Activated CD4-positive, alpha-beta T cell treated with anti-CD3 and anti-CD28 coated beads, Interleukin-2, amount 10 ng/mL, durations not matched to agents 7 days and 5 days (primary cell): ENCODE measurements at places on chromosomes 12 and 14. TPM values are rescaled to one million over a fixed set of nuclear protein-coding genes. Genes with fewer than 3 reads are reported as not detected.

DNA sequence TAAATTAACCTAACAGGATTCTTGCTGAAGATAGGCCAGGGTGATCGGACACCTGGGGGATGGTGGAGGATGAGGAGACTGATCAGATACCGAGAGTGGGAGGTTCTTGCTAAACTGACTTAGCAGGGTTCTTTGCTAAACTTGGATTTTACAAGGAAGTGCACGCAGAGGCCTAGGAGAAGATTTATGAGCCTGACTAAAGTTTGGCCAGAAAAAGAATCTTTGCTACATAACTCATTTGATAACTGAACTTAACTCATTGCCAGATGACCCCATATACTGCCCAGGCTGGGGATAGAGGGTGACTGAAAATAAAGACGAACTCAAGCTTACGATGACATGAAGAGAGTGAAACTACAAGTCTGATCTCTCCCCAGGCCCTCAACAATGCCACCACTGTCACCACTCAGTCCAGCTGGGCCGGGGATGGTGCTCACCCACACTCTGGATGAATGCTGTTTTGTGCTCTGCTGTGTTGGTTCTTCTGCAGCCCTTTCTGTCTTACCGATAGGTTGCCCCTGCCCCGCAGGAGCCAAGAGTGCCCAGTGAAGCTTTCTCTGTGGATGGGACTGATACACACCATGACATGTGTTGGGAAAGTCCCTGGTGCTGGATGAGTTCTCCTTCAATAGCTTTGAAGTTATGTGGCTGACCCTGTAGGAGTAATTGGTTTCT, 29.0 kb downstream of the PPFIBP1 start:
- no peak overlapping the region for H3K4me3 ChIP-seq
- no peaks in the 10 kb centered on the region for H3K36me3 ChIP-seq
- no peak for DNase-seq
- peaks cover 14% of the 10 kb centered on the region for H3K27me3 ChIP-seq
- peaks cover 26% of the 10 kb centered on the region for H3K4me1 ChIP-seq

DNA sequence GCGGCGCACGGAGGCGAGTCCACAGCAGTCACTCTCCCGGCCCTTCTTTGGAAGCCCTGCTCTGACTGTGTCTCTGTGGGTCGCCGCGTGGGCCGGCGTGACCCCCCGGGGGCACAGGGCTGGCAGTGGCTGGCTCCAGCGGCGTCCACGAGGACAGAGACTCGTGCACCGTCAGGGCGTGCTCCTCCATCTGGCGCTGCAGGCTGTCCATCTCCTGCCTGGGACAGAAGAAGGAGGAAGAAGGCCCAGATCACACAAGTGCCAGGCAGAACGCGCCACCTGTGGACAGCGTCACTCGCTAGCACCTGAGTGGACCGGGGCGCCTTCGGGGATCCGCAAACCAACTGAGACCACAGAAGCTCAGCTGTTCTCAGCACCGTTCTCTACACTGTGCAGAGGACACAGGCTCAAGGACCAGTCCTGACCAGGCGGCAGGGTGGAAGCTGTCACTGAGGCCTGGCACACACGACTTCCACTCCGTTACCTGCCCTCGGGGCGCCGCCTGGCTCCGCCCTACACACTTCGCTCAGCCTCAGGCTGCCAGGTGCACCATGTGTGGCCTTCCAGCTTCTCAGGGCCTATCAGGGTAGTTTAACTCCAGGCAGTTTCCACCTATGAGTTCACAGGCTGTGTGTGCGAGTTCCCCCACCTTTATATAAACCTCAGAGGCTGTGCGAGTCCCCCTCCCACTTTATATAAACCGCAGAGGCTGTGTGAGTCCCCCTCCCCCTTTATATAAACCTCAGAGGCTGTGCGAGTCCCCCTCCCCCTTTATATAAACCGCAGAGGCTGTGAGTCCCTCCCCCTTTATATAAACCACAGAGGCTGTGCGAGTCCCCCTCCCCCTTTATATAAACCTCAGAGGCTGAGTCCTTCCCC, 11.7 kb upstream of the ANKLE2 start:
- H3K27me3 ChIP-seq, result no peaks in the 10 kb centered on the region
- H3K27ac ChIP-seq, result peak overlapping the region; percentile 36
- H3K4me3 ChIP-seq, result no peak overlapping the region

- no peak overlapping the region for H3K4me3 ChIP-seq
- H3K27ac ChIP-seq, result no peak overlapping the region
- H3K27me3 ChIP-seq, result peaks cover 3% of the 10 kb centered on the region
These were observed 116.6 kb downstream of the BCL11B start for GRCh38 chr14:99155173-99156089.

DNA sequence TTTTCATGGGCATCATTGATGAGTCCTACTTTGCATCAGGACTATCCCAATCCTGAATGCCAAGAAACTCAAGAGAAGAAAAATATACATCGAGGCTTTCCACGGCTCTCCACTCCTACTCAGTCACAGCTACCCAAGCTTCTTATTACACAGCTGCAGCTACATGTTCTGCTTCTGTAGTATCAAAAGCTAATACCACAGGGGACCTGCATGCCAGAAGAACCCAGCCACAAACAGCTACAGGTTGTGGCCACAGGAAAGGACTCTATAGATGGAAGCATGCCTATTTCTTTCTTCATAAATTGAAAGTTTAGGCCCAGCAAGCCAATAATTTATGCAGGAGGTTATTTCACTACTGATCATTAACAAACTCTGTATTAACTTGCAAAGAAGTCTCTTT, 209.7 kb upstream of the EGLN3 start:
- peaks cover 7% of the 10 kb centered on the region for H3K4me1 ChIP-seq
- H3K4me3 ChIP-seq, result no peak overlapping the region
- no peak for DNase-seq

Gene ADAM21
- not detected for total RNA-seq

Gene MAP1LC3B2
- 1.5 TPM for total RNA-seq

Gene SIX6
- not detected for total RNA-seq

Gene GALNT6
- 17.5 TPM for total RNA-seq
